Osteoblast (primary cell): ENCODE measurements at places on chromosomes 1 and 21. TPM values are rescaled to one million over a fixed set of nuclear protein-coding genes. Genes with fewer than 3 reads are reported as not detected.

Gene KCNQ4
- total RNA-seq = not detected in 2 replicates

Gene CD101
- total RNA-seq = under 0.01 TPM in 2 replicates

GRCh38 chr1:181061891-181062835 is 26.3 kb upstream of the IER5 start:
- no peaks in the 10 kb centered on the region for H3K36me3 ChIP-seq
- peaks cover 7% of the 10 kb centered on the region for H3K4me1 ChIP-seq
- H3K4me3 ChIP-seq = peak overlapping the region; percentile 39
- H3K27me3 ChIP-seq = no peaks in the 10 kb centered on the region
- DNase-seq = no peak
- H3K27ac ChIP-seq = no peak overlapping the region

GRCh38 chr1:224172229-224172628 is 10.8 kb upstream of the DEGS1 start:
- H3K27ac ChIP-seq = no peak overlapping the region
- H3K36me3 ChIP-seq = no peaks in the 10 kb centered on the region
- no peak for DNase-seq
- peaks cover 4% of the 10 kb centered on the region for H3K27me3 ChIP-seq

DNA sequence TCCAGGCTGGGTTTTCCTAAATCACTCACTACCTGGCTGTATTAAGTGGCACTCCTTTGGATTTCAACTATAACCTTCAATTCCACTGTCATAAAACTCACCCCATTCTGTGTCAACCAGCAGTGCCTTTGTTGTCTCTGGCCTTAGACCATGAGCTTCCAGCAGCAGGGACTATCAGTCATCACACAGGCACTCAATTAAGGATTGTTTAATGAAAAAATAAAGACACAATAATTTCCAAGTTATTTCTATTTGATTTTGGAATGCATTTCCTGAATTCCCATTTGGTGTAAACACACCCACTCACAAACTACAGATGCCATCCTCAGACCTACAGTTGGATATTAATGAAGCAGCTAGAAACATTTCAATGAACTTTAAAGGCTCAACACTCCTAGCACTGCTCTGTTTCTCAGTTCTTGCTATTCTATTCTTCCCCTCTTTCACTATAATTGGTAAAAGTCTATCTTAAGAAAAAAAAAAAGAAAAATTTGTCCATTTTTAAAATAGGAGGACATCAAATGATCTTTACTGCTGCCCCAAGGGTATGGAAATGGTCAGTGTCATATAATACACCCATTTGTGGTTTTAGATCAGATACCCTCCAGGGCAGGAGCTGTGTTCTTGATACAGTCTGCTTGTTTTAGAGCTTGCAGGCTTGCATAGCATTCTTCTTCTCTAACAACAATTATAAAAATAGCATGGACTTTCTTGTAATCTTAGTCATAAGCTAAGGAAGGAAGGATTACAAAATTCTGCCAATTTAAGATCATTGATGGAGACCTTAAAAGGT is 156.4 kb downstream of the PTGER3 start:
- no peak overlapping the region for H3K4me3 ChIP-seq
- no peak overlapping the region for H3K27ac ChIP-seq
- no peaks in the 10 kb centered on the region for H3K27me3 ChIP-seq
- no peaks in the 10 kb centered on the region for H3K36me3 ChIP-seq
- H3K4me1 ChIP-seq = no peaks in the 10 kb centered on the region
- no peak for DNase-seq

DNA sequence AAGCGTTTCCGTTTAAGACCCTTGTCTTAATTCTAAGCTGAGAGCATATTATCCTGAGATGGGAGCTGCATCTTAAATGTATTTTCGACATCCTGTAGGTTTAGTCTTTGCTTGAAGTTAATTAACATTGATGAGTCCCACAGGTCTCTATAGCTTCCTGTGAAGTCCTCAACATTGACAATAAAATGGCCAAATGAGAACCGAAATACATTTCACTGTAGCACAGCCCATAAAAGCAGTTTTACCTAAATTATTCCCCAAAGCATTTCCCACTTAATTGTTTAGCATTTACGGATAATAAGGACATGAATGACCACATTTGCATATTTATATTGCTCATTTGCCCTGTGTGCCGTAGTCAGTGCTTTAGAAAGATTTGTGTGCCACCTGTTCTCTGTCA is 116.4 kb downstream of the CRB1 start:
- H3K27ac ChIP-seq = no peak overlapping the region
- H3K27me3 ChIP-seq = no peaks in the 10 kb centered on the region
- no peaks in the 10 kb centered on the region for H3K4me1 ChIP-seq
- H3K4me3 ChIP-seq = no peak overlapping the region

GRCh38 chr1:177174921-177175634 is 4.3 kb downstream of the BRINP2 start:
- no peak for DNase-seq
- H3K36me3 ChIP-seq = no peaks in the 10 kb centered on the region
- no peaks in the 10 kb centered on the region for H3K4me1 ChIP-seq
- H3K27me3 ChIP-seq = peaks cover 29% of the 10 kb centered on the region
- no peak overlapping the region for H3K4me3 ChIP-seq

Gene TCHH
- total RNA-seq = not detected in 2 replicates

- H3K27ac ChIP-seq = peak overlapping the region; percentile 85
- no peak overlapping the region for H3K4me3 ChIP-seq
- H3K4me1 ChIP-seq = peaks cover 41% of the 10 kb centered on the region
Measured at GRCh38 chr1:206590025-206590758, 22.1 kb downstream of the EIF2D start.

Gene AIRE
- total RNA-seq = not detected in 2 replicates

Gene FCGR2B
- 0.36 TPM in 1 of 2 replicates, not detected in the other for total RNA-seq

GRCh38 chr1:25001125-25001915 is 71.2 kb upstream of the RUNX3 start:
- H3K27ac ChIP-seq = no peak overlapping the region
- H3K36me3 ChIP-seq = no peaks in the 10 kb centered on the region
- H3K4me1 ChIP-seq = no peaks in the 10 kb centered on the region
- H3K4me3 ChIP-seq = no peak overlapping the region
- H3K27me3 ChIP-seq = peaks cover 12% of the 10 kb centered on the region

GRCh38 chr1:244583358-244583982 is 69.5 kb upstream of the DESI2 start:
- no peak overlapping the region for H3K4me3 ChIP-seq
- DNase-seq = no peak

Gene SIPA1L2
- total RNA-seq = 6.9 and 8.0 TPM in 2 replicates

- DNase-seq = peak; percentile 72
- H3K36me3 ChIP-seq = no peaks in the 10 kb centered on the region
- H3K27ac ChIP-seq = no peak overlapping the region
Measured at GRCh38 chr1:111801071-111801850, 45.6 kb downstream of the DDX20 start.

- no peaks in the 10 kb centered on the region for H3K4me1 ChIP-seq
- no peak overlapping the region for H3K27ac ChIP-seq
- H3K36me3 ChIP-seq = no peaks in the 10 kb centered on the region
- H3K4me3 ChIP-seq = no peak overlapping the region
- peaks cover 37% of the 10 kb centered on the region for H3K27me3 ChIP-seq
- no peak for DNase-seq
Measured at GRCh38 chr1:202982715-202983430, 15.8 kb upstream of the CYB5R1 start.

Gene NBPF4
- under 0.01 TPM in 1 of 2 replicates, not detected in the other for total RNA-seq

DNA sequence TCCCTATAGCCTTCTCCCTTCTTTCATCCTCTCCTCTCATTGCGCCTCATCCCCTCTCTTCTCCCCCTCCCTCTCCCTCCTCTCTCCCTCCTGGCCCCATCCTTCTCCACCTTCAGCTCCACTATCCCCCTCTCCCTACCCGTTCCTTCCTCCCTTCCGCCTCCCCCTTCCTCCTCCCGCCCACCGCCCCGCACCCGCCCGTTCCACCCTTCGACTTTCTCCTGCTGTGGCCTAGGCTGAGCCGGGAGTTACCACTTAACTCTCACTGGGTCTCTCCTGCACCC is 1.6 kb downstream of the NPR1 start:
- H3K27me3 ChIP-seq = peaks cover 47% of the 10 kb centered on the region
- DNase-seq = peak; percentile 63
- no peak overlapping the region for H3K4me3 ChIP-seq
- H3K4me1 ChIP-seq = peaks cover 11% of the 10 kb centered on the region
- H3K27ac ChIP-seq = no peak overlapping the region

GRCh38 chr1:117644696-117645311 is 39.0 kb downstream of the TENT5C start:
- H3K4me1 ChIP-seq = no peaks in the 10 kb centered on the region
- DNase-seq = no peak
- no peak overlapping the region for H3K4me3 ChIP-seq
- no peak overlapping the region for H3K27ac ChIP-seq
- H3K36me3 ChIP-seq = no peaks in the 10 kb centered on the region
- H3K27me3 ChIP-seq = peaks cover 5% of the 10 kb centered on the region

- no peaks in the 10 kb centered on the region for H3K27me3 ChIP-seq
- peaks cover 9% of the 10 kb centered on the region for H3K4me1 ChIP-seq
- no peak for DNase-seq
- no peak overlapping the region for H3K27ac ChIP-seq
- H3K4me3 ChIP-seq = no peak overlapping the region
- H3K36me3 ChIP-seq = peaks cover 41% of the 10 kb centered on the region
Measured at GRCh38 chr1:29208442-29208841, 22.3 kb downstream of the MECR start.

- DNase-seq = no peak
- H3K27me3 ChIP-seq = no peaks in the 10 kb centered on the region
- H3K27ac ChIP-seq = no peak overlapping the region
- H3K4me3 ChIP-seq = no peak overlapping the region
- no peaks in the 10 kb centered on the region for H3K36me3 ChIP-seq
- H3K4me1 ChIP-seq = peaks cover 15% of the 10 kb centered on the region
Measured at GRCh38 chr1:162141281-162142054, 72.0 kb downstream of the NOS1AP start.

- H3K4me1 ChIP-seq = no peaks in the 10 kb centered on the region
- no peak for DNase-seq
- no peaks in the 10 kb centered on the region for H3K36me3 ChIP-seq
- H3K4me3 ChIP-seq = no peak overlapping the region
- no peaks in the 10 kb centered on the region for H3K27me3 ChIP-seq
- no peak overlapping the region for H3K27ac ChIP-seq
Measured at GRCh38 chr21:30726726-30727125, 8.1 kb upstream of the KRTAP21-3 start.

- H3K27me3 ChIP-seq = no peaks in the 10 kb centered on the region
- no peak for DNase-seq
- peaks cover 40% of the 10 kb centered on the region for H3K4me1 ChIP-seq
- no peak overlapping the region for H3K27ac ChIP-seq
Measured at GRCh38 chr1:62723883-62724282, 35.7 kb upstream of the DOCK7 start.

GRCh38 chr1:11788549-11789053 is 17.2 kb downstream of the MTHFR start:
- peaks cover 14% of the 10 kb centered on the region for H3K36me3 ChIP-seq
- H3K27ac ChIP-seq = no peak overlapping the region
- peaks cover 23% of the 10 kb centered on the region for H3K4me1 ChIP-seq
- no peak overlapping the region for H3K4me3 ChIP-seq

- no peaks in the 10 kb centered on the region for H3K27me3 ChIP-seq
- H3K4me3 ChIP-seq = no peak overlapping the region
- no peaks in the 10 kb centered on the region for H3K4me1 ChIP-seq
- H3K27ac ChIP-seq = no peak overlapping the region
- no peak for DNase-seq
- no peaks in the 10 kb centered on the region for H3K36me3 ChIP-seq
Measured at GRCh38 chr1:18264450-18265039, 156.9 kb downstream of the IGSF21 start.

GRCh38 chr1:158999316-159000069 is 10.2 kb upstream of the IFI16 start:
- H3K36me3 ChIP-seq = no peaks in the 10 kb centered on the region
- H3K4me3 ChIP-seq = peak overlapping the region; percentile 72
- peaks cover 21% of the 10 kb centered on the region for H3K4me1 ChIP-seq
- H3K27me3 ChIP-seq = peaks cover 4% of the 10 kb centered on the region

GRCh38 chr21:43611598-43612369 is 47.5 kb downstream of the HSF2BP start:
- H3K4me3 ChIP-seq = peak overlapping the region; percentile 18
- DNase-seq = no peak
- H3K36me3 ChIP-seq = no peaks in the 10 kb centered on the region
- no peak overlapping the region for H3K27ac ChIP-seq
- no peaks in the 10 kb centered on the region for H3K27me3 ChIP-seq

Gene EFNA4
- 3.5 and 3.6 TPM in 2 replicates for total RNA-seq

Gene CD1D
- under 0.01 TPM in 1 of 2 replicates, not detected in the other for total RNA-seq

DNA sequence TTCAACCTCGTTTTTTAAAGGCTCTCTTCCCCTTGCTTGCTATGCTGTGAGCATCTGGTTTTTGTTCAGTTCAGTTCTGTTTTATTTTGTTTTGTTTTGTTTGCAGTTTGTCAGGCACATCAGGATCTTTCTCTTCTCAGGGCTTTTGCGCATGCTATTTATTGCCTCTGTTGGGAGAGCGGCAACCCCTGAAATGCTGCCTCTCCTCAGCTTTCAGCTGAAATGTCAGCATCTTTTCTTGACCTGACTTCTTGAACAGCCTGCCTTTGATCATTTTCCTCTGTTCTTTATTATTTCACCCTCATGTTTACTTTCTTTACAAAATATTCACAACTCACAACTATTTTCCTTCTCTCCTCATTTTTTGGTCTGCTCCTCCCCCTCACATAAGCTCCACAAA is 50.4 kb upstream of the RC3H1 start:
- DNase-seq = no peak
- H3K4me1 ChIP-seq = no peaks in the 10 kb centered on the region
- no peaks in the 10 kb centered on the region for H3K27me3 ChIP-seq
- no peak overlapping the region for H3K4me3 ChIP-seq
- H3K36me3 ChIP-seq = no peaks in the 10 kb centered on the region

- peaks cover 11% of the 10 kb centered on the region for H3K4me1 ChIP-seq
- H3K36me3 ChIP-seq = no peaks in the 10 kb centered on the region
- DNase-seq = peak; percentile 88
- H3K27me3 ChIP-seq = no peaks in the 10 kb centered on the region
- H3K4me3 ChIP-seq = no peak overlapping the region
- peak overlapping the region; percentile 59 for H3K27ac ChIP-seq
Measured at GRCh38 chr1:227192163-227192562, 126.1 kb downstream of the CDC42BPA start.

GRCh38 chr1:149915429-149916192 is 2.0 kb downstream of the SV2A start:
- H3K4me3 ChIP-seq = no peak overlapping the region
- DNase-seq = no peak
- no peak overlapping the region for H3K27ac ChIP-seq
- H3K36me3 ChIP-seq = peaks cover 4% of the 10 kb centered on the region
